ENCODE measurements at places on chromosomes 4 and X. TPM values are rescaled to one million over a fixed set of nuclear protein-coding genes. Genes with fewer than 3 reads are reported as not detected.

DNA sequence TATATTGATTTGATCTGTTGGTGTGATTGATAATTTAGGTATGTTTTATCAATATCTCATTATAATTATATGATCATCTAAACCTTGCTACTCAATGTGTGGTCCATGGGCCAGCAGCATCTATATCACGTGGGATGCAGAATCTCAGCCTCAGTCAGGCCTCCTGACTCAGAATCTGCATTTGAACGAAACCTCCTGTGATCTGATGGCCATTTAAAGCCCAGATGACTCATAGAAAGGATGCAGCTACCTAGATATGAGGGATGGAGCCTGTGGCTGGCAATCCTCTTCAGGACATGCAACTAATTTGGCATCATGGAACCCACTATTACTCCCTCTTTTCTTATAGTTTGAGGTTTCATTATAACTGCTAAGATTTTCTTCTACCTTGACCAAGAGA lies 11.3 kb upstream of the CHRNA9 start:
- no peak for DNase-seq

S100P gene
- total RNA-seq = not detected

GRCh38 chr4:70984589-70984988 lies 8.9 kb upstream of the DCK start:
- DNase-seq = no peak

MND1 gene
- total RNA-seq = 122 TPM

DNA sequence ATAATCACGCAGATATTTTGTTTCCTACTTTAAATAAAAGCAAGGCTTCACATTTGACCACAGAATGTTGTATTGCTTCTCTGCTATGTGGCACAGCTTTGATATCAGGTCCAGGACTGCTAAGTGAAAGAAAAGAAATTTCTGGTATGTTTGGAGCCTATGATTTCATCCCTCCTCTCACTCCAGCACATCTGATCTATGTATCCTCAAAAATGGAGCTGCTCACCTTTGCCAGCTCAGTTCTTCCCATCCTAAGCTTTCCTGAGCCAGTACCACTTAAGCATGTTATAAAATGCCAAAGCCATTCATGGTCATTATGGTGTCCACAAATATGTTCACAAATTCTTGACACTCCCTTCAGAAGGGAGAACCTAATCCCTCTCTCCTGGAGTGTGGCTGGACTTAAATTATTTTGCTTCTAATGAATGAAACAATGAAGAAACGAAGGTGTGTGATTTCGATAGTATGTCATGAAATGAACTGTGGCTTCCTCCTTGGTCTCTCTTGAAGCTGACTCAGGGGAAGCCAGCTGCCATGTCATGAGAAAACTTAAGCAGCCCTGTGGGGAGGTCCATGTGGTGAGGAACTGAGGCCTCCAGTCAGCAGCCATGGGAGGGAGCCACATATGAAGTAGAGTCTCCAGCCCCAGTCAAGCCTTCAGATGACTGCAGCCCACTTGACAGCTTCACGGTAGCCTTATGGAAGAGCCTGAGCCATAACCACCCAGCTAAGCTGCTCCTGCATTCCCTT lies 207.7 kb downstream of the MGST2 start:
- no peak for DNase-seq

FREM3 gene
- not detected for total RNA-seq

DNA sequence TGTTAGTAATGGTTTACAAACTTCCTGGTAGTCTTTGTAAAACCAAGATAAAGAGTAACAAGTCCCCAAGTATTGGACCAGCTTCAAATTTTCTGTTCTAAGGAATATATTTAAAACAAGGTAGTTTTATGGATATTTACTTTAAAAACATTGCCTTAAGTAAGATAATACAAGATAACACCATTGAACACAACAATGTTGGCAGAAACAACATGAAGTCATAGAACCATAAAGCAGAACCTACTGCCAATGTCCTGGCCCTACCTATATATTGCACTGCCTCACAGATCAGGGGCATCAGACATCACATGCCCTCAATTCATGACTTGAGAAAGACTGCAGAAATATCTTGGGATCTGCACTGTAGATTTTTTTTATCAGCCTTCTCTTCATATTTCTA lies 1176.2 kb downstream of the PCDH7 start:
- no peak for DNase-seq

GRCh38 chr4:27360790-27361267 lies 500.2 kb downstream of the STIM2 start:
- no peak for DNase-seq

TMEM150C gene
- total RNA-seq = not detected

- no peak for DNase-seq
These were observed 14.1 kb downstream of the GRK4 start for GRCh38 chr4:2977211-2978088.

HTRA3 gene
- total RNA-seq = not detected

Data from OCI-LY7 (cell line).